NCI-H524 (cell line): ENCODE measurements at places on chromosomes 2 and 18.

GRCh38 chr18:60693426-60693825 lies 320.9 kb upstream of the MC4R start:
- DNase-seq: no peak

DNA sequence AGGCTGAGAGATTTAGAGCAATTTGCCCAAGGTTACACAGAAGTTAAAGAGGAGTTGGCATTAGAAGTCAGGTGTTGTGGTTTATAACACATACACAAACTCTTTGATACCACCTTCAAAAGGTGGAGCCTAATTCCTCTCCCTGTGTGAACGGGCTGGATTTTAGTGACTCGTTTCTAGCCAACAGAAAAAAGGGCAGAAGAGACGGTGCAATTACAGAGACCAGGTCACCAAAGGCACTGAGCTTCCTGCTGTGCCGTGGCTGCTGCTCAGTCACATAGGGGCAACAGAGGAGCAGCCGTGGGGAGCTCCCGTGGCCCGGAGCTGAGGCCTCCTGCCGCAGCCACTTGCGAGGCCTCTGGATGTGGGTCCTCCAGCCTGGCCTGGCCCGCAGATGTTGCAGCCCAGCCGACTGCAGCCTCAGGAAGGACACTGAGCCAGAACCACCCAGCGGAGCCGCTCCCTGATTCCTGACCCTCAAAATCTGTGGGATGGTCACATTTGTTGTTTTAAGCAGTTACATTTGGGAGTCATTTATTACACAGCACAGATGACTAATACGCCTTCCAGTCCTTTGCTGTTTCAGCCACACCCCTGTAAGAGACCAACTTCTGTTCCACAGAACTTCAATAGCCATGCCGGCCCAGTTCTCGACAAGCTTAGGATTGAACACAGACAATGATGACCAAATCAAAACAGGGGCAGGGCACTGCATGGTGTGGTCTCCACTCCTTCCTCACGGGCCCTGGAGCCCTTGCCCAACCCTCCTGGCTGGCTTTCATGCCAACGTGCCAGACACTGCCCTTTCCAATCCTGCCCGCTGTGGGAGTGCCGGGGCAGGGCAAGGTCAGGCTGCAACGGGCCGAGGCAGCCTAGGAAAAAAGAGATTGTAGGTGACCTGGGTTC lies 17.1 kb downstream of the EDAR start:
- DNase-seq: no peak

- no peak for DNase-seq
Measured at GRCh38 chr18:77096936-77097886, 35.4 kb downstream of the MBP start.

- DNase-seq: no peak
Measured at GRCh38 chr18:58863539-58864145, 1.0 kb upstream of the ZNF532 start.

DNA sequence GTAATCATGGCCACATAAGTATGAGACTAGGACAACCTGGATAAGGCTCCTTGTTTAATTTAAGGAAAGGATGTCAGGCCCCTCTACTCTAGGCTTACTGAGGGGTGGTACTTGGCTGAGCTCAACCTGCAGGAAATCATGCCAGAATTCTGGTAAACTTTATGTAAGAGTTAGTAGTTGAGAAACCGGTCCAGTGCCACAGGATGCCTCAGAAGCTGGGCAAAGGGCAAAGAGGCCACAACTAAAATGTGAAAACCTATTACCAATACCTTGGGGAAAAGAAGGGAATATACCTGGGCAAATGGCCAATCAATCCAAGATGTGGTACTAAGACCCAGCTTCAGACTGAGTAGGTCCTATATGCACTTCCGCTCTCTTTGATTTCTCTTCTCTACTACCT lies 86.7 kb downstream of the ITSN2 start:
- DNase-seq: no peak
